Activated CD4-positive, CD25-positive, alpha-beta regulatory T cell treated with anti-CD3 and anti-CD28 coated beads, Interleukin-2, amount 50 U/mL, for 72 hours (primary cell): ENCODE measurements at places on chromosomes 1 and 21.

- DNase-seq: no peak
Measured at GRCh38 chr1:107550358-107550757, 409.5 kb downstream of the NTNG1 start.

- DNase-seq: no peak
Measured at GRCh38 chr1:22217811-22218460, 75.0 kb upstream of the WNT4 start.

DNA sequence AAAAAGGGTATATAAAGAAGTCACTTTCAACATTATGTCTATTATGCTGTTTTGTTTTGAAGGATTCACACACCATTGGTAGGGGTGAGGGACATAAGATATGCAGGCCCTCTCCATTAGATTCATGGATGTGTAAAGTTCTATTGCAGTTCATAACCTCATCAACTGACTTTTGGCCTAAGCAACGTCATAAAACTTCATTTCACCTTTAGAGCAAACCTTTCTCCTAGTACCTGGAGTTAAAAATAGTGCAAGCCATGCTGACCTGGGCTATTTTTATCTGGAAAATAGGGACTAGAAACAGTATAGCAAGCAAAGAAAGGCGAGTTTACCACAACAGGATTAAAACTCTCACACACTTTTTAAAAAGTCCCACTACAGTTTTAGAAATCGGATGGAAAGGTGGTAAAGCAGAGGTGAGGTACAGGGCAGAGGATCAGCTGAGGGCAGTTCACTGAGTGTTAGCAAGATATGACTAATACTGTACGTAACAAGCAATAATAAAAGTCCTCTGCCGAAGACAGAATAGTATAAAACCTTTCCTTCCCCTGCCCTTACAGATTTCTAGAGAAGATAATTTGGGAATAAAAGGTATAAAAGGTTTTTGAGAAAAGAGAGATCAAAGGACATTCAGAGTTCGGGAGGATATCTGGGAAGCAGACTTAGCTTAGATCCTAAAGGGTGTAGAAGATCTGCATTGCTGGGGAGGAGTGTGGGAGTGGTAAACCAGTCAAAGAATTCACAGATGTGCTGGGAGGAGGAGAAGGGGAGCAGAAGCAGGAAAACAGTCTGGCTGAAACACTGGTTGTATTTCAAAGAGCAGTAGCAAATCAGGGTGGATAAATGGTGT, 14.3 kb downstream of the EGLN1 start:
- no peak for DNase-seq

DNA sequence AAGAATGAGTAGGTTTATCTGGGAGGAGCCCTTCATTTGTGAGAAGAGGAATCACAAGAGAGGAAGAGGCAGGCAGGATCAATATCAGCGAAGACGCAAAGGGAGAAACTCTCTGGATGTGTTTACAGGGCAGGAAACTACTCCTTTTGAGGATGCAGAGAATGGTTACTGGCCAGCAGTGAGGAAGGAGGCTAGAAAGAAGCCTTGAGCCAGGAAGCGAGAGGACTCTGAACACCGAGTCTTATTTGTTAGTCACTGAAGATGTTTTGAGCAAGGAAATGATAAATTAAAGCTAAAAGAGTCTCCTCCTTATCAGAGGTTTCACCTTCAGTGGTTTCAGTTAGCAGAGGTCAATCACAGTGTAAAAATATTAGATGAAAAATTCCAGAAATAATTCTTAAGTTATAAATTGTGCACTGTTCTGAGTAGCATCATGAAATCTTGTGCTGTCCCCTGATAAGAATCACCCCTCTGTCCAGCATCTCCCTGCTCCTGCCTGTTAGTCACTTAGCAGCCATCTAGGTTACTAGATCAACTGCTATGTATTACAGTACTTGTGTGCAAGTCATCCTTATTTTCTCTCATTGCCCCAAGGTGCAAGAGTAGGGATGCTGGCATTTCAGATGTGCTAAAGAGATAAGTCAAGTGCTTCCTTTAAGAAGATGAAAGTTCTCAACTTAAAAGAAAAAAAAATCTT, 43.5 kb downstream of the WLS start:
- DNase-seq: no peak

- no peak for DNase-seq
Measured at GRCh38 chr1:209219791-209220524, 363.6 kb upstream of the CAMK1G start.

DNA sequence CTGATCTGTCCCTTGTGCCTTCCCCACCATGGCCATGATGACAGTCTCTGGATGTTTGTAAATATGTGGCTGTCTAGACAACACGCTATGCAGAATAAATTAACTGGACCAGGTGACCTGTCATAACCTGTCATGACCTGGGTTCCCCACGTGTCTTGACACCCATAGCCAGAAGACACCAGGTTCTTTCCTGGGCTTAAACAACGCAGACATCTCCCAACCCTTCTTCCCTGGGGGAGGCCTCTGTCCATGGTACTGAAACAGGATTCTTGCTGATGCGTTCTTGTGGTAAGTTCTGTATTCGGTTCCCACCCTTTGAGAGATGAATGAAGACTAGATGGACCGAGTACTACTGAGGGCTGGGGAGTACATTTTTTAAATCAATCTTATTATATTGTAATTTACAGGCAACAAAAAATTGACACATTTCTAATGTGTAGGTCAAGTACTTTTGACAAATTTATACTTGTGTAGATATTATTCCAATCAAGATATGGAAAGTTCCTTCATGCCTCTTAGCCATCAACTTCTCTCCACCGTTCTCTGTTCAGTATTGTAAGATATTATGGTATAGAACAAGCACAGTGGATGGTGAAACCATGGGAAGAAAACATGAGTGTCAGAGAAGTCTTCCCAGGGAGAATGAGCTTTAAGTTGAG, 738.8 kb downstream of the PTPRU start:
- no peak for DNase-seq

- DNase-seq: no peak
Measured at GRCh38 chr1:95095833-95096217, 21.3 kb upstream of the TLCD4 start.

DNA sequence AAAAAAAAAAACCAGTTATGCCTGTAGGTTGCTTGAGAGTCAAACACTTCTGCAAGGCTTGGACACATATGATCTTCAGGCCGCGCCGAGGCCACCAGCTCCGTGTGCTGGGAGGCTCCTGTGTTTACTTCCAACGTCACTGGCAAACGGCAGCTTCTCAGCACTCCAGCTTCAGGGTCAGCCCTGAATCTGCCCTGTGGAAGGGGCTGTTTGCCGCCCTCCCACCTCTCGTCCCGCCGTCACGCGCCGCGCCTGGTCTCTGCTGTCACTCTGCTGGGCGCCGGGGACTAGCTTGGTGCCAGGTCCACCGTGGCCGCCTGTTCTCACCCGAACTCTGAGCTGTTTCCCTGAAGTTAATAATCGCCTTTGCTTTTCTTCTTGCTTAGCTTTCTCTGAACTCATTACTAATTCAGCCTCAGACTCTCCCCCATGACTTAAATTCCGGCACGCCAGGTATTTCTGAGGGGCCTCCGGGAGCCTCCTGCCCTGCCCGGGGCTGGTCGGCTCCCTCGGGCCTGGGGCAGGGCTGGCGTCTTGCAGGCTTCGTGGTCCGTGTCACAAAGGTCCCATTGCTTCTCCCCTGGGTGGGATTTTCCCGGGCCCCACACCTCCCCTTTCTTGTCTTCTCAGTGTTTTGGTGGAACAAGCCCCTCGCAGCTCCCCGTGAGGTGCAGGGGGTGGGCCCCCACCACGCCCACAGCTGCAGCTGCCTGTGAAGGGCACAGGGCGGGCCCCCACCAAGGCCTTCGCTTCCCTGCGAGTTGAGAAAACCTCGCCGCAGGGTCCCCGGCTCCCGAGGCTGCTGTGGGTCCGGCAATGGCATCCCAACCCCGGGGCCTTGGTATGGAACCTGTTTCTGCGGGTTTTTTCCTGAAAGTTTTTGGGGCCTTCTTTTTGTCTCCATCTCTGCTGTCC, 14.6 kb upstream of the C1orf159 start:
- no peak for DNase-seq

- peak; percentile 84 for DNase-seq
Measured at GRCh38 chr21:25607151-25608043, at the start of gene MRPL39. Gene MRPL39 (minus strand): TSS chr21:25607481. CDS start chr21:25607475, 6 bp downstream.

GRCh38 chr1:116506132-116507004, 64.5 kb downstream of the CD58 start:
- no peak for DNase-seq

GRCh38 chr1:101178688-101179491, 57.9 kb upstream of the S1PR1 start:
- no peak for DNase-seq

GRCh38 chr1:58898739-58899586, 115.1 kb upstream of the JUN start:
- DNase-seq: no peak

DNA sequence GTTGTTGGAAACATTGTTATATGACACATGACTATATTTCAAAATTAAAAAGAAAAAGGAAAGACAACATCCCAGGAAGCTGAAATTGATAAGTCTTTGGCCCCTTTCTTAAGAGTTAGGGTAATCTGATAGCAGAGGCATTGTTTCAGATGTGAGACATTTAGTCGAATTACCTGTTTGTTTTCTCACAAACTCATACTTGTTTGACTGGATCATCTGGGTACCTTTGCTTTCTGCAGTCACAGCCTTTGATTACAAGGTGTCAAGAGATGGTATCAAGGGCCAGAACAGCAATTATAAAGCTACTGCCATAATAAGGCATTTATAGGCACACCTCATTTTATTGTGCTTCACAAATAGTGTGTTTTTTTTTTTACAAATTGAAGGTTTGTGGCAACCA, 136.3 kb downstream of the DUSP10 start:
- DNase-seq: no peak

DNA sequence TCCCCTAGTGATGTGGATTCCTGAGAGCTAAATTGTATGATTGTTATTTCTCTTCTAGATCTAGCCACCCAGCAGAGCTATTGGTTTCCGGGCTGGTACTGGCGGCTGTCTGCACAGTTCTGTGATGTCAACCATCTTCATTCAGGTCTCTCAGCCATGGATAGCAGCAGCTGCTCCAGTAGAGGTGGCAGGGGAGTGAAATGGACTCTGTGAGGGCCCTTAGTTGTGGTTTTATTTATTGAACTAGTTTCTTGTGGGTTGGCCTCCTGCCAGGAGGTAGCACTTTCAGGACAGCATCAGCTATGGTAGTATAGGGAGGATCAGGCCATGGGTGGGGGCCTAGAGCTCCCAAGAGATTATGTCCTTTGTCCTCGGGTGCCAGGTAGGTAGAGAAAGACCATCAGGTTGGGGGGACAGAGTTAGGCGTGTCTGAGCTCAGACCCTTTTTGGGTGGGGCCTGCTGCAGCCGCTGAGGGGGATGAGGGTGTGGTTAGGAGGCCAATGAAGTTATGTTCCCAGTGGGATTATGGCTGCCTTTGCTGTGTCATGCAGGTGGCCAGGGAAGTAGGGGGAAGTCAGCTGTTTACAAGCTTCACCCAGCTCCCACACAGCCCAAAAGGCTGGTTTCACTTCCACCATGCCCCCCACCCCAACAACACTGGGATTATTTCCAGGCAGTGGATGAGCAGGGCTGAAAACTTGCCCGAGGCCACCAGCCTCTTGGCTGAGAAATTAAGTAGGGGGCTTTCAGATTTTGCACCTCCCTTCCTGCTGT, 55.1 kb upstream of the RGS4 start:
- DNase-seq: no peak

DNA sequence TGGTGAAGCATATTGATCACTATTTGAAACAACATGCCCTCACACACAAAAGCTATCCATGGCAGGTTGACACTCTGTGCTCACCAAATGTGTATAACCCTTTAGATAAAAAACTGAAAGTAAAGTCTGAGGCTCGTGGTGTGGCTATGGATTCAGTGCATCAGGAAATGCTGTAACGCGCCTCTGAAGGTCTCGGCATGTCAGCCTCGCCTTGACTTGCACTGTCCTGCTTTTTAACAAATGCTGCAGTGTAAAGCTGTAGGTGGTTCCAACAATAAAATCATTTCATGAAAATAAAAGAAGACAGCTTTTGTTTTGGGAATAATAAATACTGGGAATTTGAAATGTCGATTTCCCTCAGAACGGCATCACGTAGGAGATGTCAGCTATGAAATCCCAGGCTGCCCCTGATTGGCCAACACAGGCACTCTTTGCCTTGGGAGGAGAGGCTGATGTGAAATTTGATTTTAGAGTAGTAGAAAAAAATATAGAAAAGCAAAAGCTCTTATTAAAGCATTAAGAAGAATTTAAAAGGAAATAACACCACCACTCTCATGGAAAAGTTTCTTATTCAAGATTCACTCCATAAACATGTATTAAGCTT, 168.2 kb downstream of the DSCAM start:
- DNase-seq: no peak

GRCh38 chr1:112509005-112509659, 367 bp downstream of the WNT2B start:
- DNase-seq: no peak

GRCh38 chr1:32448773-32449456, 16.0 kb upstream of the ZBTB8B start:
- no peak for DNase-seq

DNA sequence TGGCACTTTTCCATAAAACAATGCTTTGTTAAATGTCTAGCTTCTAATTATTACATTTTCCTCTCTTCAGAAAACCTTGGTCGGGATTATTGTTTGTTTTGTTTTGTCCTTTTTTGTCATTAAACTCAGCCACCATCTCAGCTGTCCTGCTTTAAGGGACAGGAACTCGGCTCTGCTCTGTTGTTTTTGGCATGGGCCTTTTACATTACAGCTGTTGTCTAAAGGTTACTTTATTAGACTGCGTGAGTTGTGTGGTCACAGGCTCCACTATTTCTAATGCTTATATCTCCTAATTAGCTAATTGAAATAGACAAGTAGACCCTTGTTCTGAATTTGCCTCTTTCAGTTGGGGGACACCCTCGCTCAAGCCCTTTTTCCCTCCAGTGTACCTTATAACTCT, 1.6 kb downstream of the PALMD start:
- DNase-seq: no peak

DNA sequence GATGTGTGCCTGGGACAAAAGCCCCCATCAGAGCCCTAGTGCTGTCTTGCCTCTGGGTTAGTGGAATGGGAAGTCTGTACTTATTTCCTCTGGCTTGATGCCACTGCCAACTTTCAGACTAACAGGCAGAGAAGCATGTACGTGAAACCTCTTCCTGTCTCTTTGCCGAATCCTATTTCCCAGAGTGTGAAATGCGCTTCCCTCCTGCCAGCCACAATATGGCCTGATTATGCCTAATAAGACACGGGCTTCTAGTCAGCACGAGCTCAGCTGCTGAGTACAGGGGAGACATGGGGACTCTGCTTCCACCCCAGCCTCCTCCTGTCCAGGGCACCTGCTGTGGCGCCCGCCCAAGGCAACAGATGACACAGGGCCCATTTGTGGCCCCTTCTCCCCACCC, 111.4 kb downstream of the KCND3 start:
- DNase-seq: no peak

- no peak for DNase-seq
Measured at GRCh38 chr1:86846164-86846647, 67.7 kb downstream of the SELENOF start.

GRCh38 chr1:168861421-168862004, 132.5 kb upstream of the DPT start:
- DNase-seq: no peak

DNA sequence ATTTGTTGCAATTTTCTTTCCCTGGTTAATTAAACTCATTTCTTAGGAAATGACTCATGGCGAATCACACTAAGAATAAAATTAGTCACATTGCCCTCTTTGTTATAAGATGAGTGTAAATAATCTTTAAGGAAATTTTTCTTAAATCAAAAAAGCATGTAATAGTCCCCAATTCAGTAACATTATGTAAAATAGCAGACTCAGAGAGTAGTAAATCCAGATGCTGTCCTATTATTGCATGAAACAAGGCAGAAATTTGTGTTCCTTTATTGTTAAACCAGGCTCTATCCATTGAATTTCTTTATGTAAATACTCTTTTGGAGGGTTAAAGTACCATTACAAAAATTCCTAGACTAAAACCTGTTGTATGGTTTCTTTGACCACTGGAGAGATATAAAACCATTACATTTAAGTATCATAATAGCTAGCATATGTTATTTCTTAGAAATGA, 154.5 kb upstream of the C1orf87 start:
- no peak for DNase-seq
